Pulmonary artery endothelial cell (primary cell): ENCODE measurements at places on chromosomes 16 and 17. TPM values are rescaled to one million over a fixed set of nuclear protein-coding genes. Genes with fewer than 3 reads are reported as not detected.

The RHBDL3 gene
- under 0.01 and 0.14 TPM in 2 replicates for total RNA-seq

The GAS7 gene
- not detected in 2 replicates for total RNA-seq

The ATP2C2 gene
- total RNA-seq = not detected in 2 replicates

The CRHR1 gene
- total RNA-seq = not detected in 2 replicates

The COG7 gene
- total RNA-seq = 10.9 and 13.4 TPM in 2 replicates

The PSMD11 gene
- 144 and 208 TPM in 2 replicates for total RNA-seq

The GNG13 gene
- not detected in 2 replicates for total RNA-seq

The CCL14 gene
- 18.8 and 21.8 TPM in 2 replicates for total RNA-seq

The SGCA gene
- total RNA-seq = not detected in 2 replicates

The CHP2 gene
- total RNA-seq = not detected in 2 replicates

The RNF151 gene
- total RNA-seq = not detected in 2 replicates

The NPIPA5 gene
- 1.1 and 1.3 TPM in 2 replicates for total RNA-seq

The CES1 gene
- 0.13 TPM in 1 of 2 replicates, not detected in the other for total RNA-seq

The FLOT2 gene
- total RNA-seq = 77.3 and 80.4 TPM in 2 replicates

The MYH13 gene
- total RNA-seq = not detected in 2 replicates

The OR2C1 gene
- 0.07 TPM in 1 of 2 replicates, not detected in the other for total RNA-seq

The SCN4A gene
- total RNA-seq = 0.07 TPM in 1 of 2 replicates, not detected in the other

The CCL2 gene
- total RNA-seq = 135 and 355 TPM in 2 replicates

The SPN gene
- total RNA-seq = not detected in 2 replicates
